ENCODE measurements at places on chromosomes 12 and 14.

DNA sequence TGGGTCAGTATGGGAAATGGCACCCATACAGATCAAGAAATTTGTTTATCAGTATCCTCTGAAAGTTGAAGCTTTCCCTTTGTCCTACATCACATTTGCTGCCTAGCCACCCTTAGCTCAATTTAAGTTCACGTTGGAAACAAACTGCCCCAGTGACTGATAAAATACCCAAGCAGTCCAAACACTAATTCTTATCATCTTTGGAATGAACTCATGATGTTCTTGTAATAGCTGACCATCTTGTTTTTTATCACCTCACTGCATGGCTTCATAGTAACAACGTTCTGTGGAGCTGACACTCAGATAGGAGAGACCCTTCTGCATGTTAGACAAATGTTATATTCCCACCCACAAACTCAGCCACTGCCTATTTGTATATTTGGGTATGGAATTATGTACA lies 93.4 kb downstream of the GPR135 start:
- no peak for ATAC-seq

GRCh38 chr12:121795034-121795968 lies 1.8 kb upstream of the RHOF start:
- ATAC-seq, result peak; percentile 39

GRCh38 chr12:65586796-65587195 lies 237.5 kb upstream of the HMGA2 start:
- ATAC-seq, result no peak

- no peak for ATAC-seq
Measured at GRCh38 chr14:92906823-92907222, 16.1 kb upstream of the CHGA start.

All from stimulated activated memory B cell treated with anti-CD40 and anti-IgM and Interleukin-4, amounts not matched to agents 10 μg/mL and 1 μg/mL and 100 μg/mL, for 72 hours (primary cell).